ENCODE measurements at places on chromosomes 3 and 15.

GRCh38 chr3:126621171-126621570 lies 33.8 kb downstream of the TXNRD3 start:
- DNase-seq: no peak

GRCh38 chr3:14497321-14497720 lies 42.8 kb downstream of the GRIP2 start:
- DNase-seq: peak; percentile 34

DNA sequence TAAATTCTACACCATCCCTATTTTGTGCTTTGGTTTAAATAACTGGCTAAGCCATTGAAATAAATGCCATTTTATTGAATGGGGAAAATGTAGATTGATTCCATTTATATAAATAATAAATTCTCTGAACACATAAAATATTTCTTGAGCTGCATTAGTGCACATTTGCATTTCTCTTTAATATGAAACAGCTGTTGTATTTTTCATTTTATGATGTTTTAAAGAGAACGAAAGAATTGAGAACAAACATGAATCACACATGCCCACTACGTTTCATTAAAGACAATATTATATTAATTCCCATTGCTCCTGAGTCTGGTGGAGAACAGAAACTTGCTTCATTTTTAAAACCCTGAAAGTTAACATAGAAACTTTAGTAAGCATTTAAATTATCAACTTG lies 235.7 kb upstream of the CFAP20DC start:
- no peak for DNase-seq

GRCh38 chr3:161406594-161407555 lies 35.6 kb upstream of the SPTSSB start:
- no peak for DNase-seq
